ENCODE measurements at places on chromosomes 4 and X.

DNA sequence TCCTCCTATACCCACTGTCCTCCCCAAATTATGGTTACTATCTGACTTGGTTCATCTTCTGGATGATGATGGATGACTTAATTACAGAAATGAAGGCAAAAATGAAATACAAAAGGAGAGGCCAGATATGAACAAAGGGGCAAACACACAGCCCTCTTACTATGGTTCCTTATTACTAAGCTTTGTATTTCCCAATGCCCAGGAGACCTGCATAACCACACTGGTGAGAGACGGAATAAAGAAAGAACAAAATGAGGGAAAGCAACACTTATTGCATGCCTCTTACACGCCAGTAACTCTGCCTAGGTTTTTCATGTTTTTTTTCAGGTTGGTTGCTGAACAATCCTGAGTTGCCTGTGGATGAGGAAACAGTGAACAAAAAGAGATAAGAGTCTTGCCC is 120.5 kb downstream of the SLC10A7 start:
- DNase-seq: no peak

GRCh38 chr4:88002786-88003185 is 4.6 kb upstream of the PKD2 start:
- DNase-seq: no peak

DNA sequence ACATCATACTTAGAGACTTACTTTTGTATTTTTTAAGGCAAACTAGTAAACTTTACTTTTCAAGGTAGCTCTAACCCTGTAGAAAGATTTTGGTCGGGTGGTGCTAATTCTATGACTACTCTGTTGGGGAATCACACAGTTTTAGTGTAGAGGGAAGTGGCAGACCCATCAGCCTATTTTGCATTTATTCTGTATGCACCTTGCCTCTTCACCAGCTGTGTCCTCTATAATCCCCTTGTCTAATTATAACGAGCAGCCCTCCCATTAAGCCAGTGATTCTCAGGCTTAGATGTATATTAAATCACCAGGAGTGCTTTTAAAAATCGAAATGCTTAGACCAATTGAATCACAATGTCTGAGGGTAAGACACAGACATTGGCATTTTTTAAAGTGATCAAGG is 78.1 kb downstream of the GALNT7 start:
- no peak for DNase-seq

DNA sequence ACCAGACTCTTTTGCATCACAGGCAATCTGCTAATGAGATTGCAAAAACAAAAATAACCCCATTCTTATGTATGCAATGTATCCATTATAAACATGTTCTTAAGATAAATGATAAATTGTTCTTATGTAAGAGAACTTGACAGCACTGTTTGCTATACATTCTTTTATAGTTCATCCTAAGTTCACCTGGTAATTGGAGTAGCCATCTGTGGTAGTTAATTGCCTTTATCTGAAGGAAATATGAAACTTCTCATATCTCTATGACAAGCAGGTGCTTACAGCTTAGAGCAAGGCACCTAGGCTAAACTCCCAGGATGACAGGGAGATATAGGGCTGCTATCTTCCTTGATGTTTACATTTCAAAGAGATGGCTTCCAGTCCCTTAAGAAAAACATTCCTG is 21.3 kb upstream of the CLCN5 start:
- peak; percentile 1 for DNase-seq

DNA sequence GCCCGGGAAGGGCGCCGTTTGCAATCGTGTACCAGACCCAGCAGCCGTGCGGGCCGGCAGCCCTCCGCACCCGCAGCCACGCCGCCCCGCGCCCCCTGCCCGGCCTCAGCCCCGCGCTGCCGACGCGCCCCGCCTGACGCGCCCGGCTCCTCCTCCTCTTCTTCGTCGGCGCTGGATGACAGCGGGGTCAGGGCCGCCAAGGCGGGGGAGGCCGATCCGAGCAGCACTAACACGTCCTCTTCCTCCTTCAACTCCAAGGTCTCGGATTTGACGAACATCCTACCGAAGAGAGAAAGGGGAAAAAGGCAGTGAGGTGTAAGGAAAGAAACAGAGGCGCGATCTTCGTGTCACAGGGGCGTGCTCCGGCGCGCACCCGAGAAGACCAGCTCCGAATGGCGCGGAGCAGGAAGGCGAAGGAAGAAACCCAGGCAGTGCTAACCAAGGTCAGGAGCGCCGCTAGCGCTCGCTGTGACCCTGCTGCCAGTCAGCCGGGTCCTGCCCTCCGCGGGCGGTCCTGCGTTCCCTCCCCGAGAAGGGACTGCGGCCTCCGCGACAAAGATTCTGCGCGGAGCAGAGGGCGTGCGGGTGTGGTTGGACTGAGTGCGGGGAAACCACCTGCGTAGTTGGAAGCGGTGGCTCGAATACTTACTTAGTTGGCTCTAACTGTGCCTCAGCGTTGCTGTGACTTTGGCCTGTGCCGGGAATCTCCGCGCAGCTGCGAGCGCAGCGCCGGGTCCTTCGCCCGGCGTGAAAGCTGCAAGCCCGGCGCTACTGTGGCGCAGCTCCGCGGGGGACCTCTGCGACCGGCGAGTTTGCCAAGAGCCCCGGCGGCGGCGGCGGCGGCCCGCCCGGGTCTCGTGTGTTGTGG is 548 bp downstream of the NEUROG2 start:
- DNase-seq: peak; percentile 14

GRCh38 chr4:150348079-150348478 is 233.9 kb upstream of the MAB21L2 start:
- no peak for DNase-seq

DNA sequence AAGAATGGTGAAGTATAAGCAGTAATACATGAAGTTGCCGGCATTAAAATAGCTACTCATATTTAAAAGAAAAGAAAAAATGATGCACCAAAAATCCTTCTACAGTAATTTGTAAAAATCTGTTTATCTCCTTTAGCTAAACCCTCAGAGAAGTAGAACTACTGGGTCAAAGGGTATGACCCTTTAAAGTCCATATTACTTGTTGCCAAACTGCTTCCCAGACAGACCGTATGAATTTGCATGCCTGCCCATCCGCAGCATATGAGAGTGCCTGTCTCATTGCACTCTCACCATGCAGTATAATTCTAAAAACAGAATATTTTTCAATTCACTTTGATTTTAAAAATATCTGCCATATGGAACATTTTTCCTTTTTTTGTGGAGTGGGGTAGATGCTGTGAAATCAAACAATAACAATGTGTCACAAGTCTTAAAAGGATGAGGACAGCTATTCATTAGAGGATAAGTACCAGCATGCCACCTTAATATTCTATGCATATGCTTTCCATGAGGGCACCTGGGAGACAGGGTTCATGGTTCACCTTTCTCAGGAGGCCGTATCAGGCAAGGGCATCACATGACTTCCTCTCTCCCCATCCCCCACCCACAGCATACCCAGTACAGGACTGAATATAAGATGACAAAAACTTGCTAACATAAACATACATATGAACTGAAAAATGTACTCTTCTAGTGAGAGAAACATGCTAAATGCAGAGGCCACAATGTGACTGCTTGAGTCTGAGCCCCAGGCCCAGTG is 17.8 kb downstream of the ZDHHC9 start:
- no peak for DNase-seq

- no peak for DNase-seq
Observed at GRCh38 chr4:143921181-143921580, 15.8 kb upstream of the GYPE start.

DNA sequence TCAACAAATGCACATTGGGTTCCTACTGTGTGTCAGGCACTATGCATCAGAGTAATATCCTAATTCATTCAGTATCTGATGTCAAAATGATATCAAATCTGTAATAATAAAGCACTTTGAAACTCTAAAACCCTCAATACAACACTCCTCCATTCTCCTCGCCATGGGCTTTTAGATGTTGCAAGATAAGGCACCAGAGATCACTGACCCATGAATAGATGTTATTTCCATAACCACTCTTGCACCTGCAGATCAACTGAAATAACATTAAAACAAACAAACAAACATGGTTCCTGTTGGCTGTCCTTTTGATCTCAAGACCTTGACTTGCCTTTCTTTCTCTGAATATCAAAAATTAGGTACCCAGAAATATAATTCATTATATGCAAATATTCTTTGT is 100.2 kb downstream of the MAB21L2 start:
- no peak for DNase-seq

- no peak for DNase-seq
Observed at GRCh38 chr4:15805583-15806517, 27.7 kb downstream of the CD38 start.

DNA sequence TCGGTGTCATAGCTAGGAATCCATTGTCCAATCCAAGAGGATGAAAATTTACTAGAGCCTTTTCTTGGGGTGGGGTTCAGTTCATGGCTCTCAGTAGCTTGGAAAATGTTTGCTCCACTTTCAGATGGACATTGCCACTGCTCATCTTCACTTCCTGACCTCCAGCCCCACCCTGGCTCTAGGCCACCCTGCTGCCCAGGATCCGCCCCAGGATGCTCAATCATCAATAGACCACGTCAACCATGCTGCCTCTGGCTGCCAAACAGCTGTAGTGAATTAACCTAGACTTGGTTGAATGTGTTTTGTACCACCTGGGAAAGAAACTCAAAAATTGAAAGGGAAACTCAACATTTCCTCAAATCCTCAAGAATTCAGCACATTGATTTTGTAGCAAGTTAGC is 37.2 kb upstream of the HSD17B10 start:
- no peak for DNase-seq

GRCh38 chr4:8342651-8343261 is 73.2 kb downstream of the HTRA3 start:
- DNase-seq: no peak

- DNase-seq: peak; percentile 35
Observed at GRCh38 chr4:38867478-38868058, at the start of gene FAM114A1. Gene FAM114A1 (plus strand): TSS chr4:38867806. CDS start chr4:38878079, 10,273 bp downstream.

- DNase-seq: no peak
Observed at GRCh38 chr4:84583876-84584380, 1.0 kb downstream of the CDS1 start.

DNA sequence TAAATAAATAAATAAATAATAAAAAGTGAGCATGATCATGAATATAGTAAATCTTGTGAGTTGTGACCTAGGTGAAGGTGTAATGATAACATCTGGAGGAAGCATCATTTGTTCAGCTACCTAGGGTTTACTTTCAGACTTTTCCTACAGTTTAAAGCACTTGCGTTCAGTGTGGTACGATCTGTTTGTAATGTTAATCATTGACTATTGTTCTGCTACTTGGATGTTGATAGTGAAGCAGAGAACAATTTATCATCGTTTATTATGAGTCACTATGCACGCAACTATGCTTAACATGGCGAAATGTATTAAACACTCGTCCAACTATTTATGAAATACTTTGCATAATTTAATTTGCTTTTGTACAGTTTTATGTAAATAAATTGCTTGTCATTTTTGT is 426.2 kb downstream of the PCDH7 start:
- no peak for DNase-seq

GRCh38 chr4:102007959-102008425 is 217.5 kb downstream of the BANK1 start:
- no peak for DNase-seq

DNA sequence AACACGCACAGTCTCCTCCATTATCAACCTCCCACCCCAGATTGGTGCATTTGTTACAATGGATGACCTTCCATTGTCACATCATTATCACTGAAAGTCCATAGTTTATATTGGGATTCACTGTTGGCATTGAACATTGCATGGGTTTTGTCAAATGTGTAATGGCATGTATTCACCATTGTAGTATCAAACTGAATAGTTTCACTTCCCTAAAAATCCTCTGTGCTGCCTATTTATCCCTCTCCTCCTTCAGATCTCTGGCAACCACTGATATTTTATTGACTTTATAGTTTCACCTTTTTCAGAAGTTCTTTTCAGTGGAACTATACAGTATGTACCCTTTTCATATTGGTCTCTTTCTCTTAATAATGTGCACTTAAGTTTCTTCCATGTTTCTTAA is 1565.4 kb downstream of the PCDH18 start:
- DNase-seq: no peak

- no peak for DNase-seq
Observed at GRCh38 chr4:83716874-83717273, 181.0 kb downstream of the GPAT3 start.

DNA sequence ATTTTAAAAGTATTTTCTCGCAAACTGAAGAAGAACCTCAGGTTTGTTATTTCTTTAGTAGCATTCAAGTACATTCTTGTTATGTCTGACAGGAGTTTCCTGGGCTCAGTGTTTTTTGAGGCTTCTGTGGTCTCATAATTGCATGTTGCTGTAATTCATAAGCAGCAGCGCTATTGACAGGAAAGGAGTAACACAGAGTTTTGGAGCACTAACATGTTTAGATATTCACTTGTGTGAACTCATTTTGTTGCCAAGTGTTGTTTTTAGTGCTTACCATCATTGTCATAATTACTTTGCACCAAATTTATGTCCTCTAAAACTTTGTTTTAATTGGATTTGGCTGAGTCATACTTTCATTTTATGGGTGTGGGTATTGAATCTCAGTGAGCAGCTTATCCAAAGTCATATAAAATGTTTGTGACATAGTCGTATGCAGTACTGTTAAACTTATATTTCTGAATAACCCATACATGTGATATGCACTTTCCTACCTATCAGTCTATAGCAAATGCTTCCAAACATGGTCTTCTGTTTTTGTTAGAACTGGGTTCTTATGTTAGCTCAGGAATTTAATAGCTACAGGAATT is 358.7 kb upstream of the CTSO start:
- DNase-seq: no peak

- DNase-seq: no peak
Observed at GRCh38 chr4:26402458-26402857, 81.6 kb downstream of the RBPJ start.

- no peak for DNase-seq
Observed at GRCh38 chrX:71105628-71106027, 912 bp downstream of the CXorf65 start.

DNA sequence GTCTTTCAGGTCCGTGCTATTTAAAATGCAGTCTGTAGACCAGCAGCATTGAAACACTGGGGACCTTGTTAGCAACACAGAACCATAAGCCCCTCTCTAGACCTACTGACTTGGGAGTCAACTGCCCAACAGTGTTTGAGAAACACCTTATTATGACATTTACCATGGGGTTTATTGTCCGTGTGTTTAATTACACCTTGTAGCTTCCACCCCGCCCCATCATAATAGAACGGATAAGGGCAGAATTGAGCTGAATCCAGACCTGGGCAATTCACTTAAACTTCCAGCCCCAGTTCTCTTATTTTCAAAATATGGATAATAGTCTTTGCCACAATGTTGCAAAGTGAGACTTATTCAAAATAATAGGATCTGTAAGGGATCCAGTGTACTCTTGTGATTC is 30.6 kb upstream of the CLNK start:
- no peak for DNase-seq

DNA sequence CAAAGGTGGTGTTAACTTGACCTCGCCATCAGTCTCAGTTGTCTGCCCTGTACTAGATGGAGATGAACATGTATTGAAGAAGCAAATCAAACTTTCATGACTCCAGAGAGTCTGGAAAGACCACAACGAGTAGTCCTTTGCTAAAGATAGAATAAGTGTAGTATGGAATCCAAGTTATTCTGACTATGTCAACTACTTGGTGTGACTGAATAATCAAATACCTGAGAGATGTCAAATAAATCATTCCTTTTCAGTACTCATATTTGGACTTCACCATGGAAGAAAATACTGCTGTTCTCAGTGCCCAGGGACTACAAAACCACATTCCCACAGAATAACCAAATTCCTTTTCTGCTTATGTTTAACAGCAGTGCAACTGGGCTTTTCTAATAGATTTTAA is 161.2 kb upstream of the SPRY1 start:
- no peak for DNase-seq

GRCh38 chrX:12065251-12065650 is 73.0 kb upstream of the FRMPD4 start:
- no peak for DNase-seq

GRCh38 chr4:184768296-184768695 is 34.4 kb upstream of the CENPU start:
- no peak for DNase-seq

- no peak for DNase-seq
Observed at GRCh38 chrX:140917354-140918115, 84.9 kb upstream of the SPANXB1 start.
